ENCODE measurements at places on chromosomes 1 and 21.

GRCh38 chr21:33780631-33781030 lies 135.0 kb downstream of the ATP5PO start:
- DNase-seq, result no peak

DNA sequence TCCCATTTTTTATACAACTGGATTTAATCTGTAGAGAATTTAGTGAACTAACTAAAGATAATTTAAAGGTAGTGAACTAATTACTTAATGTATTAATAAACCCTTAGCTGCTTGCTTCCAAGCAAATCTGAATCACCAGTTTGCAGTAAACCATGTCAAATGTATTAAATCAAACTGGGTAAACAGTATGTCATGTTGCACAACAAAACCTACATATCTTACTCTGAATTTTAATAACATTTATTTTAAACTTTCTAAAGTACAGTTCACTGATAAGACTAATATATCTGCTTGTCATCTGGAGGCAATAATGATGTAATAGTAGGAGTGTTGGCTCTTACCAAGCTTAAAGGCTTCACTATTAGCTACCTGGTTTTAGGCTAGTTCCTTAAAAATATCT lies 52.5 kb upstream of the SCYL3 start:
- DNase-seq, result no peak

DNA sequence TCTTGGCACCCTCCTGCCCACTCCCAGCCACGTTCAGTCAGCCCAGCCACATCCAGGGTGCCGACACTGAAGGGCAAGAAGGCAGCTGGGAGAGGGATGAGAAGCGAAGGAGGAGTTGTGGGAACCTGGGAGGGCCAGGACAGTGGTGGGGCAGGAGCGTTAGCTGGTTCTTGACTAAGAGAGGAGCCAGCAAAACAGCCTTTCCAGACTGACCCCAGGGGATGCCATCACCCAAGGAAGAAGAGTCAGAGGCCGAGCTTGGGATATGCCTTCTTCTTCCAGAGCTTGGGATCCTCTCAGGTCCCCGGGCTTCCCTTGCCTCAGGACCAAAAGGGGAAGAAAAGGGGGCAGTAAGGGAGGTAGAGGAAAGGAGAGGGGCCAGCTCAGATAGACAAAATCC lies 7.2 kb downstream of the INKA2 start:
- no peak for DNase-seq

GRCh38 chr1:206911064-206911663 lies 10.6 kb downstream of the FCMR start:
- peak; percentile 56 for DNase-seq

- DNase-seq, result no peak
Measured at GRCh38 chr1:101918277-101918676, 78.4 kb downstream of the OLFM3 start.

DNA sequence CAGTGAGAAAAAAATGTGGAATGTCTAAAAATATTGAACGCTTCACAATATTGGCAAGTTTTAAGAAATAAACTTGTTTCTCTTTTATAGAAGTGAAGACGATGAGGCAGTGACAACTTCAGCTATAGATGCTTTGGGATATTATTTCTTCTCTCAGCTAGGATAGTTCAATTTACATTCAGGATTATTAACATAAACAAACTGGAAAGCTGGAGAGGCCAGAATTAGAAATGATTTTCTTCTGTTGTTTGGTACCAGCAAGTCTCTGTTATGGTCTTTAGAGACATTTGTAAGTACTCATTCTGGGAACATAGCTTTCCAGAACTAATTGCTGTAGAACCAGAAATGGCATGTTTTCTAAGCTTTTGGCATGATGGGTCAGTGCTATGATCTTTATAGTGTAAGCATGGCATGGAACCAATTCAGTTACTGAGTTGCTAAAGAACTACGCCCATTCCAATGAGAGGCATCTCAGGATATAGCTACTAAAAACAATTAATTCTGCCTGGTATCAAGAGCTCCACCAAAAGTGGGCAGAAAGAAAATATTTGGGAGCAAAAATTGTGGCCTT lies 599.5 kb upstream of the B3GALT2 start:
- no peak for DNase-seq

DNA sequence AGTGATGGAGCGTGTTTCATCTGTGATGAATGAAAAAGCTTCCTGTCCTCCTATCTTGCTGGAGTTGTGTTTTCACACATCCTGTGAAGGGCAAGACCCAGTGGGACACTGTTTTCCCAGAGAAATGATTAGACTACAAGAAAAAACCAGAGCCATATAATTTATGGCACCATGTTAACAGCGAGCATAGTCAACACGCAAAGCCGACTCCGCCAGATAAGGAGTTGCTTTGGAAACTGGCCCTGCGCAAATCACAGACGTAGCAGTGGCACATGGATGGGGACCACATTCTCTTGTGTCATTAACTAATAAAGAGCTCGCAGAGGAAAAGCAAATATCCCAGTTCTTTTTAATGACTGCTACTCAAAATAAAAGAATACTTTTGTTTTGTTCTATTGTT lies 471.2 kb upstream of the RUNX1 start:
- no peak for DNase-seq

- DNase-seq, result peak; percentile 97
Measured at GRCh38 chr1:204806943-204807687, 63.5 kb upstream of the NFASC start.

GRCh38 chr1:29944253-29944905 lies 708.1 kb downstream of the PTPRU start:
- no peak for DNase-seq

- peak; percentile 63 for DNase-seq
Measured at GRCh38 chr1:204136814-204137213, 15.0 kb downstream of the ETNK2 start.

- no peak for DNase-seq
Measured at GRCh38 chr1:203336097-203336496, 14.8 kb downstream of the FMOD start.

DNA sequence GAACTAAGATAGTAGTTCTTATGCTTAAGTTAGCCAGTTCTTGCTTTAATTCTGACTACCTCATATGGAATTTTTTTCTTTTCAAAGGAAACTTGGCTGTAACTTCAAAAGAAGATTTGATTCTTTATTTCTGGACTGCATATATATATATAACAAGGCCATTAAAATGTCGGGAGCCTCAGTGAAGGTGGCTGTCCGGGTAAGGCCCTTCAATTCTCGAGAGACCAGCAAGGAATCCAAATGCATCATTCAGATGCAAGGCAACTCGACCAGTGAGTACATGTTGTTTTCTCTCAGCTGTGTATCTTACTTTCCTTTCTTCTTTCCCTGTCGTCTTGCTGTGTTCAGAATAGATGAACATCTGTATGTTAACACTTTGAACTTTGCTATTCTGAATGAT lies 21.8 kb downstream of the KIF1B start:
- DNase-seq, result no peak

DNA sequence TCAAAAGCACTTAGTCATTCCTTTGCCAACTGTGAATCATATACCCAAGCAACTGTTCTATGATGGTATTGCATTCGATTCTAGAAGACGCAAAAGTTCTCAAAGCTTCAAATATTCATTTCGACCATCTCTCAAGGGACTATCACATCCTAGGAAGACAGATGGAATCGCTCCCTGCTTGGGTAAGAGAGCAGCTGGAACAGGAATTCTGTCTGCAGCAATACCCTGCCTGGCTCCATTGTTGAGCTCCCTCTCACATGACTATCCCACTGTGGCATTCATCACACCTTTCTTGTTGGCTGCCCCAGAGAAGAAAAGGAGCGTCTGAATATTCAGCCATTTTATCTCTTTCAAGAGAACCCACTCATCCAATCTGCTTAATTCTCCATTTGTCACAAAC lies 397.7 kb downstream of the NTNG1 start:
- no peak for DNase-seq

GRCh38 chr1:150009604-150010392 lies 728 bp downstream of the OTUD7B start:
- DNase-seq, result peak; percentile 72

GRCh38 chr1:18789246-18789645 lies 70.2 kb downstream of the TAS1R2 start:
- no peak for DNase-seq

Measured in endodermal cell (in vitro differentiated cells).